ENCODE measurements at places on chromosomes 4 and X.
A peak's percentile ranks its signal among the peaks of the same experiment; 100 is the strongest.

DNA sequence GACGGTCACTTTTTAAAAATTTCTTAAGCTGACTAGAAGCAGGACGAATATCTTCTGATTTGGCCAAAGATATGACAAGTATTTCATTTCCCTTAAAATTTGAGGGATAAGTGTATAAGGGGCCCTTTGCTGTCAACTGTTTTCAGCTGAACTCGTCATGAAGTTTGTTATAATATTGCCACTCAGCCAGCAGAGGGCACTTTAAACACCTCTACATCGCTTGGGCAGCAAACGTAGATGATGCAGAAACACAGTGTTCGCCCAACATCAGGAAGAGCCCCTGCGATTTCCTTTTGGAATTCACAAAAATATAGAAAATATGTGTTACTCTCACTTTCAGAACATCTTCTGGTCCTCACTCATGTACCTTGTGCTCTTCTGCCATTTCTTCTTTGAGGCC, 435.7 kb upstream of the FMR1 start:
- DNase-seq: no peak

DNA sequence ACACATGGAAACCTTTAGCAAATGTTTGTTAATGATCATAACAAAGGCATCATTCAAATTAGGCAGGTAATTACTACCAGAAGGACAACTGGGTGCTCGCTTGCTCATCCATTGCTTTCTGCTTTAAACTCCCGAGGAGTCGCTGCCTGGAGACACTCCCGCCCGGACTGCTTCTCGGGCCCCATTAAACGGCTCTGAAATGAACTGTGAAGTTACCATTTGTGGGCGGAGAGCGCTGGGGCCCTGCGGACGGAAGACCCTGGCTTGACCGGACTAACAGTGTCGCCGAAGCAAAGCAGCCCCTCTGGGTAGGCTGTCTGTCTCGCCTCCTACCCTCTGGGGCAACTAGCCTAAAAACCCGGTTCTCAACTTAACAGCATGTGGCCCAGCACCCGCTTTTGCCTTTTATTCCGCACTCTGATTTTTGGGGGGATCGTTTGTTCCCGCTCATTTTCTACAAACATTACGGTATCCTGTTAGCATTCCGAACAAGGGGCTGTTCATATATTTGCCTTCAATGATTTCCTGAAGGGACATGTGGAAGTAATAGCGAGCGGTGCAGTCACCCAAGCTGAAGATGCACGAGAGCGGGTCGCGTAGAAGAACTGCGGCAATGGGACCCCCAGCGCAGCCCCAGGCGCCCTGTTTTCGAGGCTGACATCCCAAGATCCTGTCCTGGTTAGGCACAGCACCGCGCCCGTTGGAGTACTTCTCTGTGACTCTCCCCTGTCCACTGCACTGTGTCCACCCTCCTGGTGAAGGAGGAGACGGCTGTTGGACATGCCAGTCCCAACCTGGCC, 1.6 kb upstream of the PDGFRA start:
- DNase-seq: peak; percentile 83

GRCh38 chr4:101785486-101785885, 5.0 kb upstream of the BANK1 start:
- no peak for DNase-seq

DNA sequence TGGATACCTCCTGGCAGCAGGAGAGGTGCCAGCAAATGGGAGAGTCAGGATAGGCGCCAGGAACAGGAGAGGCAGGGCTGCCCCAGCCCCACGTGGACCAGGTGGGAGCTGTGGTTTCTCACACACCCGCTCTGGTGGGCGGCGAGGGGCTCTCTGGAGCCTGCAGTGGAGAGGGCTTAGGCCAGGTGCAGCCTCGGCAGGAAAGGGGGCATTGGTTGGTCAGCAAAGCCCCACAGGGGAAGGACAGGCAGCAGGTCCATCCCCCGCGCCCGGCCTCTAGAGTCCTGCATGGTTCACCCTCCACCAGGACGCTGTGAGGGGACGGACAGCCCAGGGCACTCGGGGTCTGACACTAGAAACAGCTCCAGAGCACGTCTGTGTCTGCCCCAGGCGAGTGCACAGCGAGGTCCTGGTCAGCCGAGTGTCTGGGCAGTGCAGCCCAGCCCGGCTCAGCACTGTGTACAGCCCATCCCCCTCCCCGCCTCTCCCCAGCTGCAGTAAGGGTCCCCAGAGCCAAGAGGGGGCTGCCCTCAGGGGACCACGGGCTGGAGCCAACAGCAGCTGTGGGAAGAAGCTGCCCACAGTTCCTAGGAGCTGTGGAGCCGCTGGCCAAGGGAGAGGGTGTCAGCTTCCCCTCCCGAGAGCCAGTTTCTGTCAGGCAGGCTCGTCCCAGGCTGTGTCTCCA, 8.2 kb downstream of the ATP5ME start:
- no peak for DNase-seq

DNA sequence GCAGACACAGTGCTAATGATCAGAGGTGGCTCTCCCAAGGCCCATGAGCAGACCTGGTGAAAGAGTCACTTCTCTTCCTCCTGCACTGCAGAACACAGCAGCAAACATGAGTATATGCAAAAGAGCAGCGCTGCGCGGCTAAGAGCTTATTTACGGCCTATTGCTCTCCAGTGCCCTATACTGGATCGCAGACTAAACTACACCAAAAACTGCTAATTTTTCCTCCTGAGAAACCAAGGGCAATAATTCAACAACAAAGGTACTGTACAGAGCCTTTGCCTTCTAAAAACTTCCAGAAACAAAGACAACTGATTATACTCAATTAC, 702.5 kb downstream of the ARAP2 start:
- DNase-seq: peak; percentile 61

GRCh38 chrX:13764765-13765164, 30.2 kb downstream of the OFD1 start:
- DNase-seq: peak; percentile 13

DNA sequence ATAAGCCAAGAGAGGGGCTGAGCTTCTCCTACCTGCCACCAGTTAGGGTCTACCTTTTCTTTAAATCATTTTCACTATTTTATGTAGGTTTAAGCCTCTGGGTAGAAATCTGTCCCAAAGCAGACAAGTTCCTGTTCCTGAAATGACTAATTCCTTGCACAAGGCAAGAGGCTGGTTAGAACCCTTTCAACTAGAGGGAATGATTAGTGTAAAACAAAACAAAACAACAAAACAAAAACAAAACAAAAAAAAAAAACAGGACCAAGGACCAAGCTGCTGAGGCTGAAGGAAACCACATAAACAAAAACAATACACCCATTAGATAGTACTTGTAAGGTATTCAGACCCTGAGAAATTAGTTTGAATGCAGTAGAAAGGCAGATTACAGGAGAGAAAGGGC, 62.7 kb downstream of the MAML3 start:
- no peak for DNase-seq

DNA sequence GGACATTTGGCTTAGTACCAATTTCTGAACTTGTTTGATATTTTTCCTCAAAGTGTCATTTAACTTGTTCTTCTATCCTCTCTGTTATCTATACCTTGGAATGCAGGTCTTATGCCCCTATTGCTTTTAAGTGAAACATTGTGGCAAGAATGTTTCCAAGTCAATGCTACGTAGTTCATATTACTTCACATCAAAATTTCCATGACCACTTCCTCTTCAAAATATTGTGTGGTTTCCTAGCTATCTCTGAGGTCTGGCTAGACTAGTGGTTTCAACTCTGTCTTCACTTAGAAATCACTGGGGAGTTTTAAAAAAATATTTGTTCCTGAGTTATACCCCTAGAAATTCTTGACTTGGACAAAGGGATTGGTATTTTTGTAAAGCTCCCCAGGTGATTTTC, 20.2 kb upstream of the RASGEF1B start:
- DNase-seq: no peak

- no peak for DNase-seq
Measured at GRCh38 chrX:136143711-136144110, 3.6 kb upstream of the FHL1 start.

GRCh38 chrX:153766871-153767673, 3.0 kb downstream of the PLXNB3 start:
- DNase-seq: no peak

- DNase-seq: no peak
Measured at GRCh38 chr4:138277133-138277532, 35.0 kb upstream of the SLC7A11 start.

DNA sequence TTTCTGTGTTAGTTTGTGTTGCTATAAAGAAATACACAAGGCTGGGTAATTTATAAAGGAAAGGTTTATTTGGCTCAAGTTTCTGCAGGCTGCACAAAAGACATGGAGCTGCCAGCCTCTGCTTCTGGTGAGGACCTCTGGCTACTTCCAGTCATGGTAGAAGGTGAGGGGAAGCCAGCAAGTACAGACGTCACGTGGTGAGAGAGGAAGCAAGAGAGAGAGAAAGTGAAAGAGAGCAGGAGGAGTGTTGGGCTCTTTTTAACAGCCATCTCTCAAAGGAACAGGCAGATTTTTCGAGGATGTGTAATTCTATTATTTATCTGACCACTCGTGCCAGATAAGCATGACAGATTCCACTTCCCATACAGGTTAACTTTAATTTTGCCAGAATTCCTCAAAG, 1199.1 kb downstream of the ADGRL3 start:
- DNase-seq: no peak

GRCh38 chrX:526295-527224, 104.0 kb upstream of the SHOX start:
- no peak for DNase-seq

DNA sequence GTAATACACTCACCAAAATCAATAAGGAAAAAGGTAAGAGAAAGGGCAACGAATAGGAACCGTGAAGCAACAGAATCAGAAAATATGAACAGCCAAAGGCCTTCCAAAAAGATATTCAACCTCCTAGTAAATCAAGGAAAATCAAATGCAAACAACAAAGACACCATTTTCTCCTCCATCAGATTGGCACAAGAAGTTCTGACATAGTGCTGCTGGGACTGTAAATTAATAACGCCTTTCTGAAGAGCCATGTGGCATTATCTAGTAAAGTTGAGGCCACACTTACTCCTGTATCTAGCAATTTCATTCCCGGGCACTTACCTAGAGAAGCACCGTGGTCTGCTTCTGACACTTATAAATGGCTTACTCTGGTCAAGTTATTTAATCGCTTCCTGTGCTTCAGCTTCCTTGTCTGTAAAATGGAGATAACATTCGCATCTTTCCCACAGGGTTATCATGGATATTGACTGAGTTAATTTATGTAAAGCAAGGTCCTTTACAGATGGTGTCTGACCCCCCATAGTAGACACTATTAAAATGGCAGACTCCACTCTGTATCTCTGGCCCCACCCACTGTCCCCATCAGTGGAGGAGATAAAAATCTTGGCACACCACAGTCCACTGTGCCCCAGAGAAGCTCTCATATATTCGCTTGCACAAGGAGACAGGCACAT, 20.5 kb upstream of the ENPP6 start:
- no peak for DNase-seq

DNA sequence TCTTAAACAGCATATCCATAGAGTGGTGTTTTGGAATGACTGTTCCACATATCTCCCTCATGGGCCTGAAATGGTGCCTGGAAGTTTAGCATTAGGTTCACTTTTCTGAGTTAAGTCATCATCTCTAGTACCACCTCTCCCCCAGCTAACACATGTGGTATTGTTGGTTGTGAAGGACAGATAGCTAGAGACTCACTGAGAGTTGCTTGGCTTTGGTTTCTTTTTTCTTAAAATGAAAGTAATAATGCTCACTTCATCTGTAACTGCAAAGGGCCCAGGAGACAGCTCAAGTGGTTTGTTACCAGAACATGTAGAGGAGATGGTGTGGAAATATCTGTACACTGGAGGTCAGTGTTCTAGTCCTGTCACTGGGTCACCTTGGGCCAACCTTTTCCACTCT, 90.9 kb downstream of the EFNB1 start:
- no peak for DNase-seq

- DNase-seq: peak; percentile 76
Measured at GRCh38 chrX:24646745-24647182, 383 bp downstream of the PCYT1B start.

DNA sequence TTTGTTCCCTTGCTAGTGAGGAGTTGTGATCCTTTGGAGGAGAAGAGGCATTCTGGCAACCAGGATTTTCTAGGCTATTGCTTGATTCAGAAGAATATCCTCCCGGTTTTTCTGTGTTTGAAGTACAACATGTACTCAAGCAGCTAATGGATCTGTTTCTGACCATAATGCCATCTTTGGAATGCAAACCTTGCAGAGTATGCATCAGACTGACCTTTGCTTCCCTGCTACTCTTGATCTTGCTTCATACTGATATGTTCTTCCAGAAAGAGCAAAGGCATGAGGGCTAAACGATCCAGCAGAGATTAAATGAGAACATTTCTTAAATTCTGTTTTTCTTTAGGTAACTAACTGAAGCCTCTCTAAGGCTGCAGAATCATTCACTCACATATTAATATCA, 265.4 kb upstream of the SLC7A11 start:
- DNase-seq: no peak

DNA sequence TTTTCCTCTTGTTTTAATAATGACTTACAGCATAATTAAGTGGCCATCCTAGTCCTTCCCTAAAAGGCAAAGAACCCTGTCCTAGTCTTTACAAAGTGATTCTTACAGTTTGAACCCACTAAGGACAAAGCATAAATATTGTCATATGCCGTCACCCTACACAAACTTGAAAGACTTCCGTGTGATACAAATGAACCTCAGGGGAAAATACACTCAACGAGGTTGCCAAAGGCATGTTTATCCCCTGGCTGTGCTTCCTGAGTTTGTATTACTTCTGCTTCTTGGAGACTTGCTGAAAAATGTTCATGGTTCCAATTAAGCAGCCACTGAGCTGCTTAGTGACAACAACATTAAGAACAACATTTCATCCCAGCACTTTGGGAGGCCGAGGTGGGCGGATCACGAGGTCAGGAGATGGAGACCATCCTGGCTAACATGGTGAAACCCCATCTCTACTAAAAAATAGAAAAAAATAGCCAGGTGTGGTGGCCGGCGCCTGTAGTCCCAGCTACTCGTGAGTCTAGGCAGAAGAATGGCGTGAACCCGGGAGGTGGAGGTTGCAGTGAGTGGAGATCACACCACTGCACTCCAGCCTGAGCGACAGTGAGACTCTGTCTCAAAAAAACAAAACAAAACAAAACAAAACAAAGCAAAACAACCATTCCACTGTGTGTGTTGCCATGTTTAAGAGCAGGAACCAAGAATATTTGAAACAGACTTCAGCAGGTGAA, 16.2 kb downstream of the RASSF6 start:
- no peak for DNase-seq

DNA sequence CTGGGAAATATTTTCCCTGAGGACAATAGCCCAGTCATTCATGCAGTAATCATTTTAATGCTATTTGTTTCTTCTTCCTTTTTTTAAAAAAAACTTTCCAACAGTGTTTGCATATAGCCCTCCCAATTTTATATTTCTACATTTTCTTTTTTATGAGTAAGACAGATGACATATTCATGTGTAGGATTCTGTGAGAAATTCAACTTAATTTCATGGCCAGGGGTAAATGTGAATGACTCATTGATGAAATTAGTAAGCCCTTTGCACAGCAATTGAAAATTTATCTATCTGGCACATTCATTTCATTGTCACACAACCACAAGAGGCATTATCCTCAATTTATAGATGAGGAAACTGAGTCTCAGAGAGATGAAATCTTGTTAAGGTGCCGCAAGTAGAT, 13.7 kb upstream of the SMIM20 start:
- no peak for DNase-seq
